ENCODE measurements at places on chromosomes 11 and 22.

GRCh38 chr11:16372355-16372754, 16.0 kb upstream of the SOX6 start:
- no peak for DNase-seq

GRCh38 chr11:35083431-35084238, 55.3 kb upstream of the CD44 start:
- peak; percentile 79 for DNase-seq

GRCh38 chr11:44475114-44475686, 90.3 kb upstream of the CD82 start:
- DNase-seq, result no peak

- peak; percentile 19 for DNase-seq
These were observed 151.6 kb upstream of the MTMR2 start for GRCh38 chr11:96075532-96075959.

GRCh38 chr11:6557761-6558674, 45.4 kb downstream of the RRP8 start:
- no peak for DNase-seq

All from activated naive CD8-positive, alpha-beta T cell treated with anti-CD3 and anti-CD28 coated beads for 36 hours (primary cell).